PC-3 (cell line): ENCODE measurements at places on chromosomes 2 and 18. TPM values are rescaled to one million over a fixed set of nuclear protein-coding genes. Genes with fewer than 3 reads are reported as not detected.
A peak's percentile ranks its signal among the peaks of the same experiment; 100 is the strongest.

GRCh38 chr18:24052053-24052452 is 37.5 kb downstream of the TTC39C start:
- peak; percentile 69 for DNase-seq

- peak; percentile 65 for DNase-seq
Measured at GRCh38 chr2:68837164-68837860, 33.9 kb downstream of the BMP10 start.

GRCh38 chr18:2508678-2509077 is 62.6 kb downstream of the METTL4 start:
- DNase-seq: no peak

Gene CPO
- total RNA-seq: not detected in 2 replicates

Gene CABLES1
- 18.6 and 20.5 TPM in 2 replicates for total RNA-seq

DNA sequence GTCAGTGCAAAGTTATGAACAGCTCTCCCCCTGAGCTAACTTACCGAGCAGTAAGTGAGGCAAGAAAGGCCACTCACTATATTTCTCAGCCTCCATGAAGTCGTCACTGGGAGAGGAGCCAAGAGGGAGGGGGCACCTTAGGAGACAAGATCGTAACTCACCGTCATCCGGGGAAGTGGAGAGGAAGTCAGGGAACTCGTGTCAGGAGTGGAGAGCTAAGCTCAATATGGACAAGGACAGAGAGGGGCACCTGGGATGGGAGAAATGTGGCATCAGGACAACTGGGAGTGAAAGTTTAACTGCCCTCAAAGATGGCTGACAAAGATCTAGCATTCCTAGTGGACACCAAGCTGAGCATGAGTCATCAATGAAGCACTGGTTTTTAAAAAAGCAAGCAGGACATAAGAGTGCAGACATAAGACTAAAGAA is 37.1 kb downstream of the BCL11A start:
- peak; percentile 28 for DNase-seq
